ENCODE measurements at places on chromosomes 11 and 22.

DNA sequence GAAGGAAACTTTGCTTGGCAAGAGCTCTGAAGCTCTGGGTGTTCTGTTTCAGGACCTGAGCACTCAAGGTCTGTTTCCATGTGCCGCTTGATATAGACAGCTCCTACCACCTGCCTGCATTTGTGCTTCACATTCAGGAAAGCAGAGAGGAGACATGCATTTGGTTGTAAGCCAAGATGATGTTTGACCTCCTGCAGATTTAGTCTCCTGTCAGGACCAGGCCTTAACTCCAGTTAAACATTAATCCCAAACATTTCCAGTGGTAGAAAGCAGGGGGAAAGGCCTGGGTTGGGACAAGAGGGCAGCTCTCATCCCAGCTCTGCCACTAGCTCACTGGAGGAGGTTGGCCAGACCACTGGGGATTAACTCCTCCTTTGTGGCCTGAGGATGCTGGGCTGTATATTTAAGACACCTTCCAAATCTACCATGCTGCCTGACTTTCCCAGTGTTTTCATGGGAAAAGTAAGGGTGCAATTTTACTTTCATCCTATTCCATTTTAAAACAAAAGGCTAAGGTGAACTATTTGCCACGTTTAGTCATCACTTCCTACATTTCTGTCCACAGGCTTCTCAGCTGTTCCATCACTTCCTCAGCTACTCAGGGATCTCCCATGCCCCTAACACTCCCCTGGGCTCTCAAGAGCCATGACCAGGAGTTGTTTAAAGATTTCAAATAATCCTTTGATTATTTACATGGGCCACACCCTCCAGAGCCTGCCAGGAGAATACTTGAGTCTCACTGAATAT lies 80.9 kb downstream of the INSC start:
- no peak for DNase-seq

DNA sequence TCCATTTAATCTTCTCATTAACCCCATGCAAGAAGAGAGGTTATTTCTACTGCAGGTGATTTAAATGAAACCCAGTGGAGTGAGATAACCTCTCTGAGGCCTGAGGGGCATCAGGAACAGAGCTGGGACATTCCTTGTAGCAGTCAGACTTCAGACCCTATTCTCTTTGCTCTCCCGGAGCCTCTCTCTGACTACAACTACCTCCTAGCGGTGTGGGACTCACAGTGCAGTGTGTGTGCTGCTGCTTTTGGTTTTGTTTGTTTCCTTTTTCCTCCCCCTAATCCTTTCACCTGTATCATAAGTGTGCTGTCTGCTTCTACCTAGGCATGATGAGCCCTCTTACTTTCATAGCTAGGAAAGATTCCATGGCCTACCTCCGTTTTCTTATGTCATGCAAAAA lies 769.6 kb downstream of the NTM start:
- no peak for DNase-seq

DNA sequence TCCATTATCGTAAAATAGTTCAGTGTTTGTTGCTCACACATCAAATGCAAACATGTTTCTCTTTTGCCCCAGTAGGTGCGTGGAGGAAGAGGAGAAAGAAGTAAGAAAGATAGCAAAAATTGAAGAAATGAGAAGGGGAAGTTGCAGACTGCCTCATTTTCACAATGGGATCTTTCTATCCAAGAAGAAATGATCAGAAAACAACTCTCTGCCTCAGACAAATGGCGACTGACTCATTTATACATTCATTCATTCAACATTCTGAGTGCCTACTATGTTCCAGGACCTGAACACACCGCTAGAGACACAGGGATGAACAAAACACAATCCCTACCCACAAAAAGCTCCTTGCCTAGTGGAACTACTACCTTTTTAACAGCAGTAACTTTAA lies 367 bp downstream of the HPS5 start:
- DNase-seq, result no peak

- DNase-seq, result no peak
Observed at GRCh38 chr11:30254307-30255298, 23.8 kb downstream of the FSHB start.

GRCh38 chr11:126113963-126114362 lies 51.3 kb upstream of the CDON start:
- no peak for DNase-seq

GRCh38 chr11:15688351-15688792 lies 573.6 kb downstream of the INSC start:
- DNase-seq, result no peak

DNA sequence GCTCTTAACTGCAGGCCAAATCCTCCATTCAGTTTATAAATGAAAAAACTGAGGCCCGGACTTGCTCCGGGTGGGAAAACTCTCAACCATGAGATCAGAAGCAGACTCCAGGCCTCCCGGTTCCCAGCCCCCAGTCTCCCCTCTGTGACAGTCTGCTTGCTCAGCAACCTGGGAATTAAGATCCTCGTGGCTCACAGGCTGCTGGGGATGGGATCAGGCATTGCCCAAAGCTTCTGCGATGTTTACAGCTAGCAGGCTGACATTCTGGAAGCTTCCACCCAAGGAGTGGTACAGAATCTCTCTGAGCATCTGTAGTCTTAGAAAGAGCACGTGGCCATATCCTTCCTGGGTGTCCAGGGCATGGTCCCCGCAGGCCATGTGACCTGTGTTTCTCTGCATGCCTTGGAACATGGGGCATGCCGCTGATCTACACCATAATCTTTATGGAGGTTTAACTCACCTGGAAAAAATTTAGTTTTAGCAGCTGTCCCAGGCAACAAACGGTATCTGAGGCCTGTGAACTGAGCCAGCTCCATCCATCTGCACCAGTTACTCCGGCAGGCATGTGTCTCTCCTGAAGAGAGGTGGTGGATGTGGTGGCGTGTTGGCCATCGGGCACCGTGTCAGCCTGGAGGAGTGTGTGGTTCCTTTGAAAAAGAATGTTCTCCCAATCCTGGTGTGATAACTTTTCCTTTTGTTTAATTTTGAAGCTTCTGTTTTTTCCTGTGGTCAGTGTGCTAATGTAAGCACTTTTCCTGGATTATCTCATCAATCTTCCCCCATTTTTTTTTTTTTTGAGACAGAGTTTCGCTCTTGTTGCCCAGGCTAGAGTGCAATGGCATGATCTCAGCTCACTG lies 7.9 kb downstream of the FBLN1 start:
- no peak for DNase-seq

DNA sequence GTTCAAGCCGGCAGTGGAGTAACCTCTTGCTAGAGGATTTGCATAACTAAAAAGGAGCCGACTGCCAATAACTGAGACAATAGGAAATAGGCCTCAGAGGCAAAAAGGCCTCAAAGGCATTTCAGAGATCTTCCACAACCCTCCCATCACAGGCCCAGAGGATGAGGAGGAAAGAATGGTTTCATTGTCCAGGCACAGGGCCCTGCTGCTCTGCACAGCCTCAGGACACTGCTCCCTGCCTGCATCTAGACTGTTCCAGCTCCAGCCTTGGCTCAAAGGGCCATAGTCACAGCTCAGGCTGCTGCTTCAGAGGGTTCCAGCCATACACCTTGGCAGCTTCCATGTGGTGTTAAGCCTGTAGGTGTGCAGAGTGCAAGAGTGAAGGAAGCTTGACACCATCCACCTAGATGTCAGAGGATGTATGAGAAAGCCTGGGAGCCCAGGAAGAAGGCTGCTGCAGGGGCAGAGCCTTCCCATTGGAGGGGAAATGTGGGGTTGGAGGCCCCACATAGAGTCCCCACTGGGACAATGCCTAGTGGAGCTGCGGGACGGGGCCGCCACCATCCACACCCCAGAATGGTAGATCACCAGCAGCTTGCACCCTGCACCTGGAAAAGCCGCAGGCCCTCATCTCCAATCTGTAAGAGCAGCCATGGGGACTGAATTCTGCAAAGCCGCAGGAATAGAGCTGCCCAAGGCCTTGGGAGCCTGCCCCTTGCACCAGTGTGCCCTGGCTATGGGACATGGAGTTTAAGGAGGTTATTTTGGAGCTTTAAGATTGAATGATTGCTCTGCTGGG lies 8.2 kb upstream of the LRP5 start:
- DNase-seq, result no peak

DNA sequence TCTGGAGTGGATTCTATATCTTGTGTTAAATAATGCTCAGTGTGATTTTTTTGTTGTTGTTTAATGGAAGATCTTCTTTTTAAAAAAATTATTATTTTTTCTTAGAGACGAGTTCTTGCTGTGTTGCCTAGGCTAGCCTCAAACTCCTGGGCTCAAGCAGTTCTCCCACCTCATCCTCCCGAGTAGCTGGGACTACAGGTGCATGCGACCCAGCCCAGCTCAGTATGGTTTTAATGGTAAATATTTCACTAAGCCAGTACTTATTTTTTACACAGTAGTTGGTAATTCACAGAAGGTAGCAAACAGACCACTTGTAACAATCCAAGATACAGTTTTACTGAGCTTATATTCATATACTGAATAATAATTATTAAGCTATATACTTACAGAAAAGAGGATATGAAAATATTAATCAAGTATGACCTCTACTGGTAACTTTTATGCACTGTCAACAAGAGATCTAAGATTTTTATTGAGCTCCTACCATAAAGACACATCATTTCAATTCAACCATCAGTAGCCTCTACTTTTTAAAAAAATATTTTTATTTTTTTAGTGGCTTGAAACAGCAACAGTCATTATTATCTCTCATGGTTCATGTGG lies 6.1 kb upstream of the CD59 start:
- no peak for DNase-seq

DNA sequence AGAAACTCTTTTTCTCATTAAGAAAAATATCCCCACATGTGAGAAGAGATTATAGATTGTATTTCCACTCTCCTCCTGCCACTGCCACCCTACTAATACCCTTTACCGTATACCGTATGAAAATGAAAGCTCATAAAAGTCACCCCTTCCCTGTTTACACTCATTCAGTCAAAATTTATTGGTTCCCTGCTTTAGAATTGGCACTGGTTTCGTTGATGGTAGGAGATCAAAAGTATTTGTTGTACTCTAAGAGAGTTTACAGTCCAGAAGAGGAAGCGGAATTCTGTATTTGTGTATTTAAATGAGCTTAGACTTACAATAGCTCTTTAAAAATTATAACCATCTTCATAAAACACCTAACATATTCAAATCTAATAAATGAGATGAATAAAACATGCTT lies 68.2 kb downstream of the BBOX1 start:
- no peak for DNase-seq

- no peak for DNase-seq
Observed at GRCh38 chr11:122747351-122747781, 90.9 kb upstream of the CRTAM start.

DNA sequence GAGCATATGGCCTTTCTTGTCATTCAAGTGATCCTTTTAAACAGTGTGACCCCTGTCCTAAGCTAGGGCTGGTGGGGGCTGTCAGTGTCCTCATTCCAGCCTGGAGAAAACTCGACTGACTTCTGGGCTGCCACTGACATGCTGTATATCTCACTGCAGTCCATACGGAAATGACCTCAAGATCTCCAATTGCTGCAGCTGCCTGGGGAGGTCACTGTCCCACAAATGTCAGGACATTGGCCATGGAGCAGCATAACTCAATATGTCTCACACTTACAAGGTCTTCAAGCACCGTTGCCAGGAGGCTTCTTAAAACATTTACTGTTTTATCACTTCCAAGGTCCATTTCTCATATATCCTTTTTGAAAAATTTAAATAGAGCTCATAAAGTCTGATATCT lies 27.8 kb upstream of the CSNK2A3 start:
- DNase-seq, result no peak

GRCh38 chr11:128496692-128497060 lies 90.7 kb downstream of the ETS1 start:
- DNase-seq, result no peak

DNA sequence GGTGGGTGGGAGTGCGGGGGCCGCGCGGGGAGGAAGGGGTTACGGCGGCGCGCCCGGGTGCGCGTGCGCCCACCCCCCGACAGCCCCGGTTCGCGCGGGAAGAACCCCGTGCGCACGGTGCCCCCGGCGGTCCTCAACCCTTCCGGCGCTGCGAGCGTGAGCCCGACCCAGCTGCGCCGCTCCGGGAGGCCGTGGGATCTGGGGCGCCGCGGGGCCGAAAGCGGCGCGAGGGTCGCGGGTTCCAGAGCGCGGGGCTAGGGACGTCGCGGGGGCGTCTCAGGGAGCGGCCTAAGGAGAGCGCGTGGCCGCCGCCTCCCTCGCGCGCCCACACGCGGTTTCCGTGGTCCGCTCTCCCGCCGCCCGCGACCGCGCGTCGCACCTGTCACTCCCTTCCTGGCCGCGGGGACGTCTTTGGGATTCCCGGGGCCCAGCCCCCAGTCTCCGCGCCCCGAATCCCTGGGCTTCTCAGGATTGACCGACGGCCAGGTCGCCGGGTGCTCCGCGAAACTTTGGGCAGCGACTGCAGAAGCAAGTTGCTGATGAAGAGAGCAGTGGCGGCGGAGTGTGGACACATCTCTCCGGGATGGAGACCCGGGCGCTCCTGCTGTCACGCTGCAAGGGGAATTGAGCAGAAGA lies 582 bp downstream of the SREBF2 start:
- peak; percentile 83 for DNase-seq

DNA sequence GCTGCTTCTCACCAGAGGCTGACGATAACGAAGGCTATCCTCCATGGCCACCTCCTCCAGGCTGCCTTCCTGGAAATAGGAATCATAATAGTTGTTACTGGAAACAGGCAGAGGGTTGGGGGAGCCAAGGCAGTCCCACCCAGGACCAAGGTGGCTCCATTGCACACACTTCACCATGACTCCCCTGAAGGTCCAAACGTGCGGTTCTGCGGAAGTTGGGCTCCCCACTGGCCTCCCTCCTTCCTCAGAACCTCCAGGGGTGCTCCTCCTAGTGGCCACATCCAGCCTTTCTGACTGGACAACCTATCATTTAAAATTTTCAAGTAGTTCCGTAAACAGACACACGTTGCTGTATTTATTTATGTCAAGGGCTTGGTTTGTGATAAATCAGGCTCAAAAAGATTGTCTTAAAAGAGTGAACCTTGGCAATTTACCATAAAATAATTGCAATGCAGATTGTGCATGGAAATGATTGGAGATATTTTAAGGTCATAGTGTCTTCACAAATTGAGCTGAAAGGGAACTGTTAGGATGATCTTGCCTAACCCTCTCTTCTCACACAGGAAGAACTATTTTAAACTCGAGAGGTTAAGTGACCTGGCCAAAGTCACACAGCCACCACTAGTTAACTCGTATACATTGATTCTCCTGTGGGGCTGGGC lies 1.4 kb upstream of the TCN2 start:
- DNase-seq, result peak; percentile 36

- no peak for DNase-seq
Observed at GRCh38 chr11:47488674-47489394, 39.9 kb upstream of the RAPSN start.

- DNase-seq, result no peak
Observed at GRCh38 chr22:47094861-47095330, 332.4 kb downstream of the TBC1D22A start.

- DNase-seq, result peak; percentile 12
Observed at GRCh38 chr22:41021061-41021612, 70.0 kb downstream of the RBX1 start.

- DNase-seq, result peak; percentile 50
Observed at GRCh38 chr11:46295312-46296058, 18.0 kb downstream of the CREB3L1 start.

- no peak for DNase-seq
Observed at GRCh38 chr11:108926171-108926840, 261.4 kb downstream of the DDX10 start.

GRCh38 chr11:87466223-87466622 lies 428.5 kb downstream of the TMEM135 start:
- no peak for DNase-seq

- DNase-seq, result no peak
Observed at GRCh38 chr11:61422226-61422625, 7.5 kb downstream of the CPSF7 start.

- DNase-seq, result no peak
Observed at GRCh38 chr11:10539339-10539738, 1.6 kb downstream of the RNF141 start.

Measured in GM06990 (cell line).